Panc1 (cell line): ENCODE measurements at places on chromosomes 6 and 20. TPM values are rescaled to one million over a fixed set of nuclear protein-coding genes. Genes with fewer than 3 reads are reported as not detected.

KCNS1 gene
- total RNA-seq: not detected

TTK gene
- total RNA-seq: 35.5 TPM

BMP7 gene
- 11.5 TPM for total RNA-seq

PTGIS gene
- 4.4 TPM for total RNA-seq

HTR1B gene
- total RNA-seq: 14.0 TPM
